ENCODE measurements at places on chromosomes 4 and X.

DNA sequence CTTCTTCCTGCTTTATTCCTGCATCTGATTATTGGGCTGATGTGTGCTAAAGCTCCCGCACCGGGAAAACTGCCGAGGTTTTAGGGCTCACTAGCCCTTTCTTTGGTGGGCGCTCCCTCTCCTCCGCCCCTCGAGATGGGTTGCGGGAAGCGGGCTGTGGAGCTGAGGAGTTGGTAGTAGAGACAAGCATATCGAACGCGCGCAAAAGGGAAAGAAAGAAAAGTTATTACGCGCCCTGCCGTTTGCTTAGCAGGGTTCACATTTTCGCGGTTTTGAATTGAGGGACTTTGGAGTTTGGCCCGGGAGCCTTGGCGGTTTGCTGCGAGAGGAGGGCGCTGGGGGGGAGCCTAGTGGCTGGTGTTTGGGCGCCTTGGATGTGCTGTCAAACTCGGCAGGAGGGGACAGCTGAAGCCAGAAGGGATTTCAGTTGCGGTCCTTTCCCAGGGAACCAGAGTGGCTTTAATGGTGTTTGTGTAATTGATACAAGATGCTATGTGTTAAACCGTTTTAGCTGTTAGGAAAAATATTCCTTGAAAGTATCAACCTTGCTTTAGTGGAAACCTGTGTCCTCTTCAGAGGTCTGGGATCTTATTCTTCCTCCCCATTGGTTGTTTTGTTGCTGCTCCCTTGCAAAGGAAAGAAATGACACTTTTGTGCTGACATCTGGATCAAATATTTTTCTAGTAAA is 1.1 kb downstream of the GAB1 start:
- DNase-seq: no peak

GRCh38 chr4:181281451-181281850 is 961.8 kb upstream of the TENM3 start:
- DNase-seq: no peak

GRCh38 chr4:57013543-57014120 is 34.9 kb downstream of the POLR2B start:
- DNase-seq: no peak

DNA sequence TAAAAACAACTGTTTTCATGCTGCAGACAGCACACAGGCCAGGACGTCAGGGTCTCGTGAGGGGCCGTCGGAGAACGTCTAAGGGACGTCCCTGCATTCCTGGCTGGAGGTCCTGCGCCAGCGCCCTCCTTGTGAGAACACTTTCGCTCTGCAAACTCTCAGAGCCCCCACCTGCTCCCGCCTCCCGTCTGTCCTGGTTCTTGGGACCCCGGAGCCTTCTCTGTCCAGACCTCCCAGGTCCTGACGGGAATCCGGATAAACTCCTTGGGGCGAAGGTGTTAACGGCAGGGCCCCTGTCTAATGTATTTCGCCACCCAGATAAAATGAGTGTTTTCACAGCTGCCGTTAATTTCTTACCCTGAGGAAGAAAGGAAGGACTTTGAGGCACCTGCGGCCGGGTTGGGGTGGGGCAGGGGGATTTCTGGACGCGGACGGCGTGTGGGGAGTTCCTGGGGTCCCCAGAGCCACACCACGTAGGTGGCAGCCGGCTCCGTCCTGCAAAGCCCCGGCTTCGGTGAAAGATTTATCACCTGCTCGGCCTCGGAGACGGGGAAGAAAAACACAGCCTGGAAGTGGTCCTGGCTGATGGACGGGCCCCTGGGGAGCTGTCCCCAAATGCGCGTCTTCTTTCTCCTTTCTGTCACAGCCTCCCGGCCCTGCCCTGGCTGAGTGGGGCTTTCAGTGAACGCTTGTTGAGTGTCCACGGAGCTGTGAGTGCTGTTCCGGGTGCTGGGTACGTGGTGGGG is 35.1 kb upstream of the PPP2R3B start:
- no peak for DNase-seq

- DNase-seq: no peak
Measured at GRCh38 chr4:61041527-61041926, 158.6 kb upstream of the ADGRL3 start.

- no peak for DNase-seq
Measured at GRCh38 chr4:80308466-80308822, 27.1 kb upstream of the CFAP299 start.

DNA sequence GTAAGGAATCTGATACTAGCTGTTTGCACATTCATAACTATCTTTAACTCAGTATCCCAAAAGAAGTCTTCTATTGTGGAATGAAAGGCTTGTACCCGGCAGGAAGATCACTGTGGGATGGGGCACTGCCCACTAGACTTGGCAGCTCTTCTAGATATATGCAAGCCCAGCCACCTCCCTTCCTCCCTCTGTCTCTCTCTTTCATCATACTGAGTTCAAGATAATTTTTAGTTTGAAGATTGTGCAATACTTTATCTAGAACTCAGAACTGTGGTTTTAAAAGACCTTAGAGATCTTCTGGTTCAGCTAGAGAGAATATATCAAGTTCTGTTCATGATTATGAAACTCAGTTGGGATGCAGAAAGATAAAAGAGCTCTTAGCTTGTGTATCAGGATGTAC is 22.5 kb upstream of the GPR34 start:
- DNase-seq: no peak

GRCh38 chrX:85244450-85245211 is 840 bp downstream of the ZNF711 start:
- DNase-seq: no peak

- DNase-seq: no peak
Measured at GRCh38 chr4:16687011-16687410, 211.4 kb downstream of the LDB2 start.

GRCh38 chr4:40340030-40340429 is 4.9 kb downstream of the CHRNA9 start:
- DNase-seq: no peak

- no peak for DNase-seq
Measured at GRCh38 chr4:88697141-88697540, 488 bp downstream of the NAP1L5 start.

DNA sequence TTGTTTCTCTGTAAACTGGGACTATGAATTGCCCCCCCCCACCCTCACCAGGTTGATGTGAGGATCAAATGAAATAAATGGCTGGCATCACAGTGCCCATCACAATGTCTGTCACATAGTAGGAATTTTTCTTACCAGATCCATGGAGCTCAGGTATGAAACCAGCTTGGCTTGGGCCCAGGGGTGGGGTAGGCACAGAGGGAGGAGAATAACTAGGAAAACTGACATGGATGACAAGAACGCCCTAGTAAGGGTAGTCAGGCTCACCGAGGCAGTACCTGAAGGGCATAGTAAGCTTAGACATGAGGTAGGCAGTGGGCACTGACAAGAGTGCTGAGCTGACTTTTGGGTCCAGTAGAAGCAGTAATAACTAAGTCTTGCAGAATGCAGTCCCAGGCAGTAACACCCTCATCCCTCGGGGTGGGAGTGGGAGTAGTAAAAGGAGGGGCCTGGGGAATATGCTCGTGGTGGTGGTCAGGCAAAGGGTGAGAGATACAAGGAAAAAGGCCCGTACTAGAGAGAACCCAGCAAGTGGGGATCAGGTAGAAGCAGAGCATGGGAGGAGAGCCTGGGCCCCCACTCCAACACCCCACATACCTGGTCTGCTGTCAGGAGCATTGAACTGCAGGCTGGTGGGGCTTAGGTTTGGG is 155.9 kb upstream of the PJA1 start:
- no peak for DNase-seq

DNA sequence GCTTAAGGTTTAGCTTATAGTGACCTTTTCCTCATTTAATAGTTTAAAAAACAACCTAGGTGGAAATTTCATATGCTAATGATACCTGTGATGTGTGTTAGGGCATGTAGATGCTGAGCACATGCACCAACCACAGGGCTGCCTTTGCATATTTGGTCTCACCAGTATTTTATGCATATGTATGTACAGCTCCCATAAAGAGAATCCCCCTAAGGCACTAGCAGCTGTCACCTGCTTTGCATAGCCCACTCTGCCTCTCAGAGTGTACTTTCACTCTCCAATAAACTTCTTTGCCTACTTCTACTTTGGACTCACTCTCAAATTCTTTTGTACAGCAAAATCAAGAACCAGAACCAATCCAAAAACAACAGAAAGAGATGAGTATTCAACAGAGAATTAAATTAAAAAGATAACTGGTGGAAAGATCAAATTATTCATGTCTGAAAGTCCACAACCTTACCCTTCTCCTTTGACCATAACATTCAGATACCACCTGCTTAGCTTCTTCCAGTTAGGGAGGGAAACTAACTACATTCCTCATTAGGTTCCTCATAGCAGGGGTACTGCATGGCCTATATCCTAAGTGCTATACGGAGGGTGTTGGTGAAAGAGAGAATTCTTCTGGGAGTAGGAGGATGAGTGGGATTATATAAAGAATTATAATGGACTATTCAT is 250.5 kb downstream of the STPG2 start:
- no peak for DNase-seq

DNA sequence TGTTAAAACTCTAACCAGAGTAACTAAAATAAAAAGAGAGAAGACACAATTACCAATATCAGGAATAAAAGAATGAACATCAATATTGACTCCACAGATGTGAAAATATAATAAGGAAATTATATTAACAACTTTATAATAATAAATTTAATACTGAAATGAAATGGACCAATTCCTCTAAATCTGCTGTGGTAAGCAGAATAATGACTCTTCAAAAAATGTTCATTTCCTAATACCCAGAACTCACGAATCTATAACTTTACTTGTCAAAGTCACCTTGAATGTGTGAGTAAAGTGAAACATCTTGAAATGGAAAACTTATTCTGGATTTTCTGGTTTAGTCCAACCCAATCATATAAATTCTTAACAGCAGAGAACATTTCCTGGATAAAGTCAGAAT is 1391.1 kb downstream of the FAM133A start:
- DNase-seq: no peak
